Hypothalamus (tissue), 51 donors: ENCODE measurements at places on chromosomes 1 and 21.

DNA sequence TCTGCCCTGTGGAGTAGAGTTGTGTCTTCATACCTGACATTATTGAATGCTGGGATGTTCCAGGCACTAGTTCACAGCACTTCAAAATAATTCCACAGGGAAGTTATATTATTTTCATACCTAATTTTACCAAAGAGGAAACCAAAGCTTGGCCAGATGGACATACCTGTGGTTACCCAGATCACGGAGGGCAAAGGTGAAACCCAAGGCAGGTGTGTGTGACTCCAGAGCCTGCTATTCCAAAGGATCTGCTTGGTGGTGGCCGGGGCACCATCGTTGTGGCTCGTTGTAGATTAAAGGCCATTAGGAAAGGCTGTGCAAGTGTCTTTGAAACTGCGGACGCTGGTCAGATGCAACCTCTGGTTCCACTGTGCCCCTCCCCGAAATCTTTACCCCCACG is 108.6 kb downstream of the ZBTB18 start:
- DNase-seq: no peak

- no peak for DNase-seq
Measured at GRCh38 chr1:42153624-42154023, 414 bp downstream of the GUCA2B start.

- no peak for DNase-seq
Measured at GRCh38 chr1:24930260-24931145, at the start of gene RUNX3. Gene RUNX3, minus strand, starts transcription at chr1:24930276. Its CDS starts 408 bp downstream, at chr1:24929868.

GRCh38 chr1:40847023-40847745 is 15.0 kb downstream of the CITED4 start:
- DNase-seq: no peak

DNA sequence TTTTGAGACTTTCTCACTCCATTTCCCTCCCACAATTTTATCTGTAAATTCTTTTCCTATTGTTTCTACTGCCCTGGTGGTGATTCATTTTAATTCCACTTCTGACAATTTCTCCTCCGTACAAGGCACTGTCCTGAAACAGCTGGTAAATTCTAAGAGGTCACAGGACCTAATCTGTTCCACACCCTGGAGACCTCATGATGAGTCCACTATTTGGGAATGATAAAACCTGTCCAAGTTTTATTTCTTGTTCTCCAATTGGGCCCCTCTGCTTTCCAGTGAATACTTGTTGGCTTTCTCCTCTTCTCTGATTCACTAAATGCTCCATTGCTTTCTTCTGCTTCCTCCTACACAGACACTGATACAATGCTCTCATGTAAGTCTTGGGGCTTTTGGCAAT is 343.1 kb upstream of the DUSP10 start:
- no peak for DNase-seq

GRCh38 chr21:44709426-44710293 is 1.7 kb downstream of the TSPEAR start:
- DNase-seq: no peak

DNA sequence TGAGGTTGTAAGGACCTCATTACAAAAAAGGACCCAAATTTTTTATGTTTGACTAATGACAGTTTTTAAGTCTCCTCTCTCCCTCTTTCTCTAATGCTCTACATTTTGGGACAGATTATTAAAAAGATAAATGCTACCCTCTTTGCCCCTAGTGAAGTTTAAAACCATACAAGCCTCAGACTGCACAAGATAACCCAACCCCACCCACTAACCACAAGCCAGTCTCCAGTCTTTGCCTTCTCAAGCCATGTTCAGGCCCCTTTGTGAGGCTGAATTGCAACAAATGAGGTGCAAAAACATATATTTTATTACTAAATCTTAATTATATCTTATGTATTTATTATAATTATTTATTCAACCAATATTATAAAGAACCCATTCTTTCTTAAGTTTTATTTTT is 597.2 kb upstream of the BRINP3 start:
- DNase-seq: no peak

DNA sequence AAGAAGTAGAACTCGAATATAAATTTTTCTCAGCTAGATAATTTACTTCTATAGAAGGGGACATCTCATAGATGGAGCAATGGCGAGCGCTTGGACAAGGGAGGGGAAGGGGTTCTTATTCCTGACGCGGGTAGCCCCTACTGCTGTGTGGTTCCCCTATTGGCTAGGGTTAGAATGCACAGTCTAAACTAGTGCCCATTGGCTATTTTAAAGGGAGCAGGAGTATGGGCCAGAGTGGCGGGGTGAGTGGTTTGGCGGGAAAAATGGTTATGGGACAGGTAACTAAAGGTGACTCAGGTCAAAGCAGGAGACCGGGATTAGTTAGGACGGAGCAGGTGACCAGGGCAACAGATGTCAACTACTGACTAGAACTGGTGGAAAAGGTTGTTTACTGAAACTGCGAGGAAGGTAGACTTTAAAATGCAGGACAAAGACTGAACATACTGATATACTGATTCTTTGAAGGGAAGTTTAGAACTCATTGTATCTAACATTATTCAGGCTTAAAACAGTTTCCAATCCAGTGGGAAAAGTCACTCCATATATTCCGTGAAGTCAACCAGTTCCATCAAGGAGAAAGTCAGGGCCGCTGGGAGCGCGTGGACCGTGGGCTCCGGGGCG is 940 bp upstream of the ATAD3A start:
- DNase-seq: no peak

- no peak for DNase-seq
Measured at GRCh38 chr1:71492298-71493041, 411.6 kb upstream of the ZRANB2 start.

DNA sequence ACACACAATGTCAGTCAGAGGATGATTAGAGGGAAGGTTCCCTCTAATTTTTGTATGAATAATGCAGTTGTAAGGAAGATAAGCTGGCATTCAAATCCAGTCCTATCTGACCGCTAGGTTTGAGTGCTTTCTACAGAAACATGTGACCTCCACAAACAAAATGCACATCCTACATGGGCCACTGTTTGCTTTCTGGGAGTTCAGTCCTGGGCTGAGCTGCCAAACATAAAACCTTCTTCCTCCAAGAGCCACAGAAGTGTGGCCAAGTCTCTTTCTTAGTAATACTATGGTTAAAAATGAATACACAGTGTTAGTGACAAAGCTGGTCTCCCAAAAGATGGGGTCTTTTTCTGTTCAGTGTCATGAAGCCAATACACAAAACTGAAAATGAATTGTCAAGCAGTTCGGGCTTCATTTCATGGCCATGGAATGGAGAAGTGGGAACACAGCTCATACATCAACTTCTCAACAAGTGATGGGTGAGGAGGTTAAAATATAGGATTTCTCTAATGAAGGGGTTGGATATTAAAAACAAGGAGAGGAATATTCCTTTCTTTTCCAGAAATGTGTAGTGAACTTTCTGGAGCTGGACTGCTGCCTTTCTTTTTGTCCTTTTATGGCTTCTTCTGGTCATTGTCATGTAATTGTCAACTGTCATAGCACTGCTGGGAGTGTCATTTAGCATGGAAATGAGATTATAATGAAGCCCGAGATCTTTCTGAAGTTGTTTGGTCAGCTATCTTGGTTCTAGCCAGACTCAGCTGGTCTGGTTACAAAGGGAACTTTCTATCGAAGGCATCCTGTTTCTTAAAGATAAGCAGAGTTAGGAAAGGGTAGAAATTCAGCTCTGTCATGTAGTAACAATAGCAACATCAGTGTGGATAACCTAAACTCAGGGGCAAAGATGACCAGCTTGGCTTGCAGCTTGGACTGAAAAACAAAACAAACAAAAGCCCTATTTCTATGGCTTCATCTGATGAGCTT is 135.1 kb downstream of the CHD1L start:
- no peak for DNase-seq

DNA sequence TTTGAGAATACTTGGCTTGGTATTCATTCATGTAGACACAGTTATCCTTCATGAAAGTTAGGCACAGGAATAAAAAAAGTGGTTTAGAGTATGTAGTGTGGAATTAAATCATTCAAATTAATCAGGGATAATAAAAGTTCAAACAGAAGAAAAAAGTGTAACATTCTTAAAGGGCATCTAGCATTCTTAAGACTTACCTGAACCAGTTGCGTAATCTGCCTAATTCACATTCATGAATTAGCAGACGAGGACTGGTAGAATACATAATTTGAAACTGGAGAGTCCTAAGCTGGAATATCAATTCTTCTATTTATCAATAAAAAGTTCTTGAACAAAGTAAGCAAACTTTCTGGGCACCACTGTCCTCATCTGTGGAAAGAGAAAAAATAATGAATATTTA is 157.0 kb upstream of the DEPDC1 start:
- no peak for DNase-seq

- DNase-seq: no peak
Measured at GRCh38 chr1:116947092-116947860, 37.6 kb downstream of the PTGFRN start.

- DNase-seq: no peak
Measured at GRCh38 chr21:30255679-30256078, 27.1 kb downstream of the KRTAP24-1 start.

GRCh38 chr1:201785291-201785690 is 43.7 kb upstream of the IPO9 start:
- no peak for DNase-seq

- DNase-seq: no peak
Measured at GRCh38 chr1:53547231-53547790, 88.1 kb downstream of the DMRTB1 start.

DNA sequence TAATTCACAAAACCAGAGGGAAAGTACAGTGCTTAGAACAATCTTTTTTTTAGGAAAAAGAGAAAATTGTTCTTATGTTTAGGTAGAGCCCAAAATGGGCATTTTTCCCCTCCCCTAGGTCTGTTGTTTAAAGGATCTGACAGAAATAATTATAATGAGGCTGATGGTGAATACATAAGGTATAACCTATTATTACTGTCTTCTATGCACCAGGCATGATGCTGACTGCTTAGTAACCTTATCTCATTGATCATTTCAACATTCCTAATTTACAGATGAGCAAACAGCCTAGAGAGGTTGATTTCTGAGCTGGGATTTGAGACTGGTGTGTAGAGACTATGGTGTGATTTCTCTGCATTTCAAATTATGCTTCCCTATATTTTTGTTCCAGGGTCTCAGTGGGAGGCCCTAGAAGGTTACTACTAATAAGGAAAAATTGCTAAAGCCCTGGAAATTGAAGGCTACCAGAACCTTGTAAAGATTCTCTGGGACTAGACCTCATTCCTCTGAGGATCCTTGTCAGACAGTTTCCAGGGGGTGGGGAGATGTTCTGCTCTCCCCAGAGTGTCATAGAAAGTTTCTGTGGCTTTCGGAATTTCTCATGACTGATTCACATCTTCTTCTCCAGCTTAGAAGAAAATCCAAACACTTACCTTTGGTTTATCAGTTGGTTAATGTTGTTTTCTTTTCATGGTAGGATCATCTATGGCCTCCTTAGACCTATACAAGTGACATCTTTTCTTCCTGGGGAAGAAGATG is 44.9 kb downstream of the ROR1 start:
- no peak for DNase-seq

DNA sequence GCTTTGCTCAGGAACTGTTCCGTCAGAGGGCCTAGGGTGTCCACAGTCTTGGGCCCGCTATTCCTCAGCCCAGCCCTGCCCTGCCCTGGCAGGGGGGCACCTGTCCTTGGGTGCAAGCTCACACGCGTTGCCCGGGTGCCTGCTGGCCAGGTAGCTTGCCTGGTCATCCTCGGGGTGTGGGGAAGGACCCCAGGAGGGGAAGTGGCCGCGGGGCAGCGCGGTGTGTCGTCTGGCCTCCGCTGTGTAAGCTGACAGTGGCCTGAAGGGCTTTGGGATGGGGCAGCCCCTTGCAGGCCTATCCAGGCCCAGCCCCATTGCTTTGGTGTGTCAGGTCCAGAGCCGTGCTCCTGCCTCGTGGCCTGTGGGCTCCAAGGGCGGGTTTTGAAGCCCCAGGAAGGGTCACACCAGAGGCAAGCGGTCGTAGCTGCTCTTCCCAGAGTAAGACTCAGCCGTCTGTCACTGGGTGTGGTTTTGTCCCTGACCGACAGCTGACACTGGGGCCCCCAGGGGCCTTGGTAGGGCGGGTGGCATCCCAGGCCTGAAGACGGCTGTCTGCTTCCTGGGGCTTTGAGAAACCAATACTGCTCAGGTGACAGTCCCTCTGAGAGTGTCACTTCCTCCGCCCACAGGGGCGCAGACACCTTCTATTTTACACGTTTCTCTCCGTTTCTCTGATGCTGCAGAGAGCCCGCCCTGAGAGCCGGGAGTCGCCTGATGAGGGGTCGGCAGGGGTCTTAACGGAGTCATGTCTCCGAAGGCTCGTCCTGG is 72.1 kb downstream of the SKI start:
- no peak for DNase-seq

- DNase-seq: peak; percentile 10
Measured at GRCh38 chr21:39715804-39716397, 29.1 kb upstream of the IGSF5 start.

DNA sequence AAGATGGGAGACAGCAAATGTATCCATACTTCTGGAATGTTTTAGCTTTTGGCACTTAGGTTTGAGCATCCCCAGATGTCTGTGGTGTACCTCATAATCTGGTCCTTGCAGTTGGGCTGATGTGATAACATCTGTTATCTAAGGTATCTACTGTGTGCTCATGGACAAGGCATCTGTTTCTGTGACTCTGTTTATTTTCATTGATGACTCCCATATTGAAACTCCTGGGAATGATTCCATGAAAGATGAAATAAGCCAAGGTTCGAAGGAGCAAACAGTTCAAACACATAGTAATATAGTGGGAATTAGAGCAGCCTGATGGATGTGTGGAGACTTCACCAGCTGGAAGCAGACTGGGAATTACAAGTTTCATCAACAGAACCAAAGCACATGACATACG is 20.7 kb upstream of the TRIM45 start:
- DNase-seq: no peak

GRCh38 chr1:67441183-67441582 is 11.0 kb upstream of the SERBP1 start:
- DNase-seq: no peak

- no peak for DNase-seq
Measured at GRCh38 chr1:18144916-18145647, 37.5 kb downstream of the IGSF21 start.

DNA sequence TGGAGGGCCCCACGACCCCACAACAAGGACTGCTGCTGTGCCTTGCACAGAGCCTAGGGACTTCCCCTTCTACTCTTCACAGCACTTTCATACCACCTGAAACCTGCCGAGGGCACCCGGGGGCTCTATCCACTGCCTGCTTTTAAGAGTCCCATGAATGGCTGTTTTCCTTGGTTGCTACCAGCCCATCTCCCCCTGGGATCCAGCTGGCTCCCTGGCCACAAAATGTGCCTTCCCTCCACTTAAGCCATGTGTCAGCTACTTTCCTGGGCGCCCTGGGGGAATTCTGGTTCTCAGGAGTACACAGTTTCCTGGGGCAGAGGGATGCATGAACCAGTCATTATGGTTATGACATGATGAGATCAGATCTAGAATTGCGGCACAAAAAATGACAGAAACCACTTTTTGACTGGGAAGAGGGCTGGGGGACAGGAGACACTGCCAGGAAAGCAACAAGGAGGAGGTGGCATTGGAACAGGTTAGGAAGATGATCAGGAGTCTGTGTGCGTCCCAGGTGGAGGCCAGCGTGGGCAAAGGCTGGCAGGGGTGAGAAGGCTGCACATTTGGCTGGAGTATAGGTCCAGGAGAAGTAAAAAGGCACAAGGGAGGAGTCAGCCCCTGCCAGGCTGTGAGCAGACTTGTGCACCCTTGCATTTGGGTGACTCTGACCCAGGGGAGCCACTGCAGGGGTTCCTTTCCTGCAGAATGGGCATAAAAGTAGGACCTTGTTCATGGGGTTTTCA is 3.2 kb upstream of the TNFRSF8 start:
- DNase-seq: no peak

GRCh38 chr1:79431340-79431739 is 424.8 kb upstream of the ADGRL4 start:
- no peak for DNase-seq
